Astrocyte (in vitro differentiated cells and primary cell): ENCODE measurements at places on chromosomes 5 and 9. TPM values are rescaled to one million over a fixed set of nuclear protein-coding genes. Genes with fewer than 3 reads are reported as not detected.

- H3K27me3 ChIP-seq = peaks cover 11% of the 10 kb centered on the region
- no peak overlapping the region for H3K27ac ChIP-seq
- H3K4me3 ChIP-seq = no peak overlapping the region
- H3K4me1 ChIP-seq = no peaks in the 10 kb centered on the region
- DNase-seq = no peak
Measured at GRCh38 chr5:31596354-31596753, 42.6 kb upstream of the PDZD2 start.

DNA sequence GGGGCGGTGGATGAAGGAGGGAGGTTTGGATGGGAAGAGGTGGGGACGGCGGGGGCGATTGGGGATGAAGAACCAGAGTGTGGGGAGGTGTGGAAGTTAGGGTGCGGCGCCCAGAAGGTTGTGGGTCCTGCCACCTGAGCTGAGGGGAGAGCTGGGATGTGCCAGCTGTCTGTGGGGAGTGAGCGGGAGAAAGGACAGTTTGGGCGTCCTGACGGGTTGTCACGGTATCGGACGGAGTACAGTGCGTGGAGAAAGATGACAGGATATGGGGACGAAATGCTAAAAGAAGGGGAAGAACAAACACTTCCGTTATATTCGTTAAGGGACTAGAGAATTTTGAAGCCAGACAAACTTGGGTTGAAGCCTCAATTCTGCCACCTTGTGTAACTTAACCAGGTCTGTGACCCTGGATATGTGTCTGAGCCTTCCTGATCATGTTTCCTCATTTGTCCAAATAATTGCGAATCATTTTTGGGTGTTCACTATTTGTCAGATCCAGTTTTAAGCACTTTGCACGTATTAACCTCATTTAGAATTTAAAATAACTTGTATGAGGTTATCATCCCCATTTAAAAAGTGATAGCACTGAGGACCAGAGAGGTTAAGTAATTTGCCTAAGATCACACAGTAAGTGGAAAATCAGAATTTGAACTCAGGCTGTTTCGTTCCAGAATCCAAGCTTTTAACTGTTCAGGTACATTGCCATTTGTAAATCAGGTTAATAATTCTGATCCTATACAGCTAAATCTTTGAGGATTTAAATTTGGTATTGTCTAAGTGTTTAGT lies 689 bp downstream of the CNTRL start:
- no peaks in the 10 kb centered on the region for H3K36me3 ChIP-seq
- peak overlapping the region; percentile 77 for H3K4me3 ChIP-seq
- DNase-seq = no peak
- peak overlapping the region; percentile 93 for H3K27ac ChIP-seq

The PCBD2 gene
- 9.9 and 10.2 TPM in 2 replicates for total RNA-seq

The NTRK2 gene
- total RNA-seq = 4.6 and 4.8 TPM in 2 replicates

The BHMT2 gene
- not detected in 2 replicates for total RNA-seq

DNA sequence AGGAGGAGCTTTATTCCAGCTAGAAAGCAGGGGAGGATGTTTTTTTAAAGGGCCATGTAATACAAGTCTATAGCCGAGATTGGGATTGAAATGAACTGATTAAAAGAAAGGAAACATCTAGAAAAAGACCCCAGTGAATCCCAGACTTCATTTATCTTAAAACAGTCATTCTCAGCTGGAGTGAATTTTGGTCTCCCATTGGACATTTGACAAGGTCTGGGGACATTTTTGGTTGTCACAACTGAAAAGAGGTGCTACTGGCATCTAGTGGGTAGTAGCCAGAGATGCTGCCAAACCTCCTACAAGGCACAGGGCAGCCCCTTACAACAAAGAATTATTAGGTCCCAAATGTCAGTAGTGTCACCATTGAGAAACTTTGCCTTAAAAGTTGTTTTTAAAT lies 16.3 kb upstream of the SPINK4 start:
- DNase-seq = no peak
- no peak overlapping the region for H3K4me3 ChIP-seq

GRCh38 chr9:5499157-5499556 lies 11.2 kb upstream of the PDCD1LG2 start:
- no peak for DNase-seq
- H3K27ac ChIP-seq = no peak overlapping the region
- no peaks in the 10 kb centered on the region for H3K27me3 ChIP-seq
- no peaks in the 10 kb centered on the region for H3K36me3 ChIP-seq

The WNT8A gene
- not detected in 2 replicates for total RNA-seq

The TUSC1 gene
- 1.9 and 2.7 TPM in 2 replicates for total RNA-seq

- peaks cover 3% of the 10 kb centered on the region for H3K27me3 ChIP-seq
- H3K4me3 ChIP-seq = no peak overlapping the region
- no peak for DNase-seq
- no peak overlapping the region for H3K27ac ChIP-seq
Measured at GRCh38 chr5:13643196-13643595, 301.3 kb downstream of the DNAH5 start.

GRCh38 chr5:129359450-129359849 lies 100.6 kb upstream of the ADAMTS19 start:
- no peaks in the 10 kb centered on the region for H3K4me1 ChIP-seq
- H3K27me3 ChIP-seq = no peaks in the 10 kb centered on the region
- H3K4me3 ChIP-seq = no peak overlapping the region
- no peak for DNase-seq
- H3K27ac ChIP-seq = no peak overlapping the region
- no peaks in the 10 kb centered on the region for H3K36me3 ChIP-seq

- H3K4me3 ChIP-seq = peak overlapping the region; percentile 75
- H3K36me3 ChIP-seq = no peaks in the 10 kb centered on the region
- DNase-seq = no peak
- peaks cover 4% of the 10 kb centered on the region for H3K4me1 ChIP-seq
- H3K27me3 ChIP-seq = peaks cover 5% of the 10 kb centered on the region
Measured at GRCh38 chr5:167574464-167574863, 717.0 kb upstream of the WWC1 start.
